Placental pericyte (primary cell): ENCODE measurements at places on chromosomes 1 and 21. TPM values are rescaled to one million over a fixed set of nuclear protein-coding genes. Genes with fewer than 3 reads are reported as not detected.

OR10J1 gene
- total RNA-seq: not detected in 2 replicates

TMEM51 gene
- total RNA-seq: 21.2 and 29.6 TPM in 2 replicates

PMVK gene
- total RNA-seq: 6.3 and 7.0 TPM in 2 replicates

CLK2 gene
- total RNA-seq: 22.8 and 32.9 TPM in 2 replicates

ALPL gene
- total RNA-seq: 1.4 and 2.2 TPM in 2 replicates

NMNAT2 gene
- 0.22 and 6.0 TPM in 2 replicates for total RNA-seq

S100A7A gene
- not detected in 2 replicates for total RNA-seq

ADORA1 gene
- 5.0 and 35.5 TPM in 2 replicates for total RNA-seq

SRRM1 gene
- total RNA-seq: 46.2 and 75.3 TPM in 2 replicates

TAS1R1 gene
- total RNA-seq: under 0.01 and 0.14 TPM in 2 replicates

RCAN3 gene
- total RNA-seq: 2.2 and 17.5 TPM in 2 replicates

KLF17 gene
- under 0.01 and 0.14 TPM in 2 replicates for total RNA-seq

FCMR gene
- total RNA-seq: 4.3 and 7.7 TPM in 2 replicates

SLC1A7 gene
- total RNA-seq: 0.14 and 3.7 TPM in 2 replicates

NBPF10 gene
- total RNA-seq: 0.86 and 3.5 TPM in 2 replicates

TAL1 gene
- total RNA-seq: under 0.01 TPM in 1 of 2 replicates, not detected in the other
